ENCODE measurements at places on chromosomes 3 and 15. TPM values are rescaled to one million over a fixed set of nuclear protein-coding genes. Genes with fewer than 3 reads are reported as not detected.

The IDH2 gene
- 45.0 TPM for total RNA-seq

The GUCA1C gene
- not detected for total RNA-seq

The SPESP1 gene
- not detected for total RNA-seq

The ROPN1 gene
- not detected for total RNA-seq

The FEZF2 gene
- not detected for total RNA-seq

The MME gene
- 19.1 TPM for total RNA-seq

The CCR8 gene
- not detected for total RNA-seq

GRCh38 chr15:68650901-68651709 lies 72.3 kb downstream of the CORO2B start:
- no peak for DNase-seq

DNA sequence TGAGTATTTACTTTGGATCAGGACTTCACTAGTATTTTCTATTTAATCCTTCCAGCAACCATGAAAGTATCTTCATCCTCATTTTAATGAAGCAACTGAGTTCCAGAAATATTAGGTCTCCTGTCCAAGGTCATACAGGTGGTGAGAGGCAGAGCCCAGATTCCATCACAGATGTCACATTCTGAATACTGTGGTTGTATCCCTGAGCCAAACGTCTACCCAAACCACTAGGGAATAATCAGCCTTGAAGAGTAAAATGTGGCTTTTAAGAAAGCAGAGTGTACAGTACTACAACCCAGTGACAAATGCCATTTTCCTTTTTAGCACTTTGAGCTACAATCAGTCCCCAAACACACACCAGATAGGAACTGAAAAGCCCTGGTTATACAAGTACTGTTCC lies 93.3 kb upstream of the TRIM42 start:
- DNase-seq = no peak

DNA sequence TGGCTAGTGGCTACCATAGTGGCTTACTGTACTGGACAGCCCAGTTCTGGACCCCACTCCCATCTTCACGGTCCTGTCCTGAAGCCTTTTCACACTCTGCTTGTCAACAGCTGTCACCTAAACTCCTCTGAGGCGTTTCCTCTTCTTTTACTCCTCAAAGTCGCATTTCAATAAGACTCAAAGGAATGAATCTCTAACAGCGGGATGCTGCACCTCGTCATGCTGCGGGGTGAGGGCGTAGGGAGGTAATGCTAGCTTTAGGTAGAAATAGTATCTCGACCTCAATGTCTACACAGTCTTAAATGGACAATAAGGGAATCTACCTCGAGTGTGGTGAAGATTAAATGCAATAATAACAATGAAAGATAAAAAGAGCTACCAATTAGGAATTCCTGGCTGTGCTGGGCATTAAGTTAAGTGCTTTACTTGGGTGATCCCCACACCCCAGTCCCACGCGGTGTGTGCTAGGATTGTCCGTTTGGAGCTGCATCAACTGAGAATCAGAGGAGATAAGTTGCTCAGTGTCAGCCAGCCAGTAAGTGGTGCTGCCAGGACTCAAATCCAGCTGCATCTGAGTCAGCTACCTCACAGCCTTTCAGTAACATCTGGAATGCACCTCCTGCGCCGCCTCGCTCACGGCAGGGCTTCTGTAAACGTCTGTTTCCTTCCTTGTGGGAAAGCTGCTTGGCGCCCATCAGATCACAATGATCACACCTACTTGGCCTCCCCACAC lies 14.0 kb downstream of the PLA2G4D start:
- no peak for DNase-seq

GRCh38 chr3:128152419-128153155 lies 694 bp upstream of the EEFSEC start:
- DNase-seq = no peak

DNA sequence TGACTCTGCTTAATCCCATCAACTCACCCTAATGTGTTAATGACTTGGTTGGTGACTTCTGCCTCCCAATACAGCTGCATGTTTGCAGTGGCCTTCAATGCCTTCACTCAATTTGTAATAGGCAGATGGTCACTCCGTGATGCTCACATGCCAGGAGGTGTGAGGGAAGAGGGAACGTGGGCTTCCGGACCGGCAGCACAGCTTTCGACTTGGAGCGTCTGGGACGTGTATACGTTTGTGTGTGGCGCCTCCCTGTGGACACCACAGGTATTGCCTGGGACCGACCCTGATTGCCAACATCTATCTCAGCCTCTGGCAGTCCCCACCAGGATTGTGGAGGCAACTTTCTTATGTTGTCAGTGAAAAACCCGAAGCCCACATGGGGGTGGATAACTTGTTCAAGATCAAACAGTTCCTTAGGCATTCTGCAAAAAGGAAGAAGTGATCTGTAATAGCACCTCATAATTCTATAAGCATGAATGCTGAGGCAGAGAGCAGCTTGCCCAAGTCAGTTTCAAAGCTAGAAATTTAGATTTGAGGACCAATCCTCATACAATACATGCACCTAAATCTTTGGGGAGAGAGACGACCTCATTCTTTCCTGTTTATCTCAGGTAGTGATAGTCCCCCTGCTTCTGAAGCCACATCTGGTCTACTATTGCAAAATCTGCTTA lies 16.9 kb downstream of the MRPL46 start:
- DNase-seq = peak; percentile 36

GRCh38 chr3:143604402-143605185 lies 243.7 kb downstream of the SLC9A9 start:
- DNase-seq = no peak

DNA sequence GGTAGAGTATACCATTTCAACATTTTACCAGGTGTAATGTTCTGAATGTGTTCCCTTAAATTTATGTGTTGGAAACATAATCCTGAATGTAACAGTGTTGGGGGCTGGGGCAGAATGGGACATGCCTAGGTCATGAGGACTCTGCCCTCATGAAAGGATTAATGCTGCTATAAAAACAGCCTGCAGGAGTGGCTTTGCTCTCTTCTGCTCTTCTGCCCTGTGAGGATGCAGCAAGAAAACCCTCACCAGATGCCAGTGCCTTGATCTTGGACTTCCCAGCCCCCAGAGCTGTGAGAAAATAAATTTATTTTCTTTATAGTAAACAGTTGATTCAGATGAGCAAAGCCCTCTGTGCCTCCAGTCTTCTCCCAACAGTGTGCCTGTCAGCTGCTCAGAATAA lies 326.0 kb upstream of the ONECUT1 start:
- no peak for DNase-seq

DNA sequence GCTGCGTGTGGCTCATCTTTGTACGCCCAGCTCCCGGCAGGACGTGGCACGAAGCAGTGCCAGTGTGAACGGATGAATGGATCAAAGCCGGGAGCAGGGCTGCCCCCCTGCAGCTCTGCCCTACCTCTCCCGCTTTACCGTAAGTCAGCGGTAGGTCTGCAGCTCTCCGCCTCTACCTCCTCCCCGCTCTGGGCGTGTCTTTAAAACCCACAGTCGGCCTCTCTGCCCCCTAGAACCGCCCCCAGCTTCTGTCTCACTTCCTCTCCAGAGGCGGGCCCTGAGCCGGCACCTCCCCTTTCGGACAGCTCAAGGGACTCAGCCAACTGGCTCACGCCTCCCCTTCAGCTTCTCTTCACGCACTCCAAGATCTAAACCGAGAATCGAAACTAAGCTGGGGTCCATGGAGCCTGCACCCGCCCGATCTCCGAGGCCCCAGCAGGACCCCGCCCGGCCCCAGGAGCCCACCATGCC lies at the start of gene PML:
TSS of gene PML (plus strand) at position 304 of the 471 bp plus-strand sequence. CDS start at position 401, 97 bp downstream.
- peak; percentile 91 for DNase-seq

DNA sequence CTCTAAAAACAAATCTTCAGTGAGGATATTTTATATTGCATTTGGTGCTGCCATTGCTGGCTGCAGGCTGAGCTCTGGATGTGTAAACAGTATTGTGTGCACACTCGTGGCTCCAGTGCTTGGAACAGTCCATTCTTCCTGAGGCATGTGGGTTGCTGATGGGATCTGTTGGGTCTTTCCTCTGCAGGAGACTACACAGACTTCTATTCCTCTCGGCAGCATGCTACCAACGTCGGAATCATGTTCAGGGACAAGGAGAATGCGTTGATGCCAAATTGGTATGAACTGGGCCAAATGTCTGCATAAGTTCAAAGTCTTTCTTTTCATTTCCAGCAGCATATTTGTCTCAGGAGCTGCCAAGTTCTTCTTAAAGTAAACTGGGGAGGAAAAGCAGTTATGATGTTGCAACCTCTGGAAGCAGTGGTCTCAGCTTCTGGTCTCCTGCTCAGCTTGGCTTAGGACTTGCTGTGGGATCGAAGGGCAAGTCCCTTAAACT lies 9.3 kb downstream of the FAH start:
- DNase-seq = no peak

- no peak for DNase-seq
Measured at GRCh38 chr3:24128199-24129005, 183.3 kb downstream of the NR1D2 start.

Data from SJSA1 (cell line).